Naive thymus-derived CD4-positive, alpha-beta T cell (primary cell): ENCODE measurements at places on chromosomes 4 and X. TPM values are rescaled to one million over a fixed set of nuclear protein-coding genes. Genes with fewer than 3 reads are reported as not detected.

The OPHN1 gene
- total RNA-seq = 0.19 TPM

The KLHL4 gene
- not detected for total RNA-seq

The UGT8 gene
- total RNA-seq = 0.13 TPM

The MUC7 gene
- total RNA-seq = not detected

The PJA1 gene
- total RNA-seq = 23.0 TPM

The NSG1 gene
- 24.5 TPM for total RNA-seq

The IDUA gene
- total RNA-seq = 65.8 TPM

The GAGE12D gene
- total RNA-seq = not detected

The RHOXF2B gene
- total RNA-seq = not detected

The MGARP gene
- total RNA-seq = 0.30 TPM

The DUSP9 gene
- not detected for total RNA-seq

The WDR45 gene
- total RNA-seq = 80.0 TPM

The MAGEC1 gene
- total RNA-seq = not detected

The TRMT10A gene
- 3.9 TPM for total RNA-seq

The PRAF2 gene
- total RNA-seq = 16.9 TPM

The AMTN gene
- not detected in 2 replicates for total RNA-seq

The FAM149A gene
- total RNA-seq = 1.4 TPM

The MAOB gene
- not detected for total RNA-seq

The WDR44 gene
- total RNA-seq = 12.0 TPM

The NLRP2B gene
- not detected for total RNA-seq

The TEC gene
- 2.5 TPM for total RNA-seq

The PRDM8 gene
- total RNA-seq = 11.2 TPM

The AREG gene
- total RNA-seq = 0.36 and 0.46 TPM in 2 replicates

The PUDP gene
- total RNA-seq = 12.8 TPM

The CENPVL1 gene
- not detected for total RNA-seq

The UGT2B15 gene
- not detected in 2 replicates for total RNA-seq

The TRIM75 gene
- not detected for total RNA-seq

The GLRA3 gene
- not detected for total RNA-seq

The MAGEA2B gene
- not detected for total RNA-seq

The SLC9B1 gene
- 5.2 TPM for total RNA-seq

The H2BW2 gene
- total RNA-seq = not detected

The PRR32 gene
- not detected for total RNA-seq

The SLIT2 gene
- not detected for total RNA-seq

The NWD2 gene
- total RNA-seq = not detected in 2 replicates

The LRAT gene
- not detected in 2 replicates for total RNA-seq

The TBC1D25 gene
- 19.8 and 20.2 TPM in 2 replicates for total RNA-seq

The CRMP1 gene
- total RNA-seq = not detected

The DDX3X gene
- 295 TPM for total RNA-seq

The KLF8 gene
- total RNA-seq = 0.54 TPM

The TSPAN7 gene
- 0.48 TPM for total RNA-seq

The MAGEB17 gene
- not detected for total RNA-seq

The GLOD5 gene
- not detected for total RNA-seq

The DCLK2 gene
- total RNA-seq = 0.56 TPM
